Posterior vena cava (tissue), 2 donors: ENCODE measurements at places on chromosomes 4 and X.

- DNase-seq = peak; percentile 85
These were observed 37.9 kb downstream of the RELL1 start for GRCh38 chr4:37648084-37648817.

- no peak for DNase-seq
These were observed 698 bp downstream of the AFF1 start for GRCh38 chr4:86935566-86935852.

DNA sequence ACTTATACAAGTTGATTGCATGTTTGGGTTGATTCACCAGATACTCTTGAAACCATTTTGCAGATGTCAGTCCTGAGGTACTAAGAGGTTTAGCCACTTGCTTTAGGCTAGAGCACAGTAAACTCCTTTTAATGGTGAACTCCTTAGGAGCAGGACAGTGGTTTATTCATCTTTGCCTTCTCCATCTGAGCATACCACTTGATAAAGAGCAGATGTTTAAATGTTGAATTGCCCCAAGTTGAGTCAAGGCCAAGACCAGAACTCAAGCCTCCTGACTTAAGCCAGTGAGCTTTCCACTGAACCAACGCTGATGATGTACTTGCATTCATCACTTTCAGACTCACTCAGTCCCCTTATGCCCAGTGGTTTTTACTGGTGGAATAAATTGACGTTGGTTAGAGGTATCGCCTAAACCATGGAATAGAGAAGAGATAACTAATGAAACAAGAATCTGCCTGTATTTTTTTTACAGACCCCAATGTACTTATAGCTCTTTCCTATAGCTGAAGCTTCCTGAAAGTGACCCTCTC, 7.5 kb downstream of the DAPP1 start:
- DNase-seq = no peak

DNA sequence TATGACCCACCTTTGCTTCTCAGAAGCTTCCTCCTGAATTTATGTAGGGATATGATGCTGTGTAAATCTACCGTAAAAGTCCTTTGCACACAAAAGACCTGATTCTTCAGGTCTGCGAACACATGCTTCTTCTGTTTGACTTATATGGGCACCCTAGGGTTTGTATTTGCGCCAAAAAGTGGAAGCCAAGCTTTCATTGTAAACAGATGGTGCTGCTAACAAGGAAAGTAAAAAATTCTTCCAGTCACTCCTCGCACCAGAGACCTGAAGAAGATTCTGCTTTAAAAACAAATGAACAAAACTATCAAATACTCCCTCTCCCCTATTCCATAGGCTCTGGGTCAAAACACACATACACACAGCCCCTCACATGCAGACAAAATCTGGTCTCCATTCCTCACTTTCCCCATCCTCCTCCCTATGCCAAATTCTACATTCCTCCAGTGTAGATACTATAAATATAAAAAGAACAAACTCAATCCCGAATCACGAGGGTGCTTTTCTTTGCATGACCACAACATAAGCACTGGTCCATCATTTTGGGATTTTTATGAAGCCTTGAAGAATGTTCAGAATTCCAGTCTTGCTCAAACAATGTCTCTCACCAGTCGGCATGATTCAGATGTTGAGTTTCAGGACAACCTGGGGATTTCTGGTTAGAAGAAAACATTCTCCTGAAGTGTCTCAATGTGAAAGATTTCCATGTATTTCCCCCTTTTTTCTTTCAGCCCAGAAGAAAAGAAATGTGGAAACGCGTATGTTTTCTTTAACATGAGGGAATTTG, 125.1 kb downstream of the PALLD start:
- DNase-seq = no peak

DNA sequence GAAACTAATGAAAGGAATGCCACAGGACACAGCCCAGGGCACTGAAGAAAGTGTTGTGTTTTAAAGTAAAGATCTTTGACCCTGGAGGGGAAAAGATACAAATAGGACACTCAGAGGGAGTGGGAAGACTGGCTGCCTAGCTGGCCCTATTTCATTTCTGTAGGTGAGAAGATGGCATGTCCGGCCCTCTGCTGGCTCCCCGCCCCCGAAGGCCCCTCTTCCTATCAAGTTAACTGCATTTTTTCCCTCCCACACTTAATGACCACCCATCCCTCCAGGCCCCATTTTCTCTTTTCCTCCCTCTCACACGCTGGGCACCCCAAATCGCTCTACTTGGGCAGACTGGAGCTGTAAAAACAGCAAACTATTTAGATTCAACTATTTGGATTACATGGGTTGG, 5.5 kb upstream of the TRIM75 start:
- no peak for DNase-seq
